ENCODE measurements at places on chromosomes 1 and 21.

DNA sequence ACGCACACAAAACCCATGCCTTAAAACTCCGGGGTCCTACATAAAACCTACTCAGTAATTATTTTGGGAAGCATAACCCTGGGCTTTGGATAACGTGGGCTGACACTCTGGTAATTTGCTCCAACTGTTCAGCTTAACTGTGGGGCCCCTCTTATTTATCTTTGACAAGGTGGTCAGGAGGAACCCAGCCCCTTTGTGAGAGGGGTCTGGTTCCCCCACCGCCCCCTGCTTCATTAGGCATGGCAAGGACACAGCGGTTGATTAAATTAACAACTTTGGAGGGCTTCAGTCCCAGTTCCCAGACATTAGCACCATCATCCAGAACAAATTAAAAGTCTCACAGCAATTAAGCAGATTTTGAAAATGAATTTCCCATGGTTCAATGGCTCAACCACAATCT is 14.7 kb downstream of the WLS start:
- DNase-seq, result no peak

DNA sequence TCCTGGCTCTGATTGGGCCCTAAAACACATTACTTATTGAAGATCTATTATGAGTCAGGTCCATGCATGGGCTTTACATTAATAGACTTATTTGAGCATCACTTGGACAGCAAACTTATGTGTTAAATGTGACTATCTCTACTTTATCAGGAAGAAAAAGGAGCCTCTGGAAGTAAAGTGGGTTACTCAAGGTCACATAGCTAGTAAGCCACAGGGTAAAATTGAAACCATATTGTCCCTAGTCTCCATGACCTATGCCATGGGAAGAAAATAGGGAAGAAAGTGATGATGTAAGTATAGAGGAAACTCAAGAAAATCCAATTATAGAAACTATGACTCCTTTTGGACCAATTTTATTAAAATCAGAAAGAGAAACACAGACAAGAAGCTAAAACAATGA is 555.3 kb downstream of the NUF2 start:
- no peak for DNase-seq

DNA sequence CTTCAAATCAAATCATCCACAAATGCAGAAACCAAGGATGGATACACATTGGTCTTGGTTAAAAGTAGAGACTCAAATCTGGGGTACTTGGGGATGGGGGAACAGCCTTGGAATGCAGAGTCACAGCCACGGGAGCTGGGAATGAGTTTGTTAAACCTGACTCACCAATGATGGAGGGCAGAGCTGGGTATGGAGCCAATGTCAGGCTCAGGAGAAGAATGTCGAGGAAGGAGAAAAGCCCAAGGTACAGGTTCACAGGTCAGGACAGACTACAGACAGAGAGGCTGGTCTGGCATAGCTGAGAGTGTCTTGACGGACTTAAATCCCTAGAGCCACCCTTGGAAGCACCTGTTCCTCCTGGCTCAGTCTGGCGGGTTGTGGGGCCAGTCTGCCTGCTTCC is 237.6 kb downstream of the NTNG1 start:
- DNase-seq, result no peak

- DNase-seq, result no peak
These were observed 10.4 kb downstream of the DLGAP3 start for GRCh38 chr1:34918977-34919561.

DNA sequence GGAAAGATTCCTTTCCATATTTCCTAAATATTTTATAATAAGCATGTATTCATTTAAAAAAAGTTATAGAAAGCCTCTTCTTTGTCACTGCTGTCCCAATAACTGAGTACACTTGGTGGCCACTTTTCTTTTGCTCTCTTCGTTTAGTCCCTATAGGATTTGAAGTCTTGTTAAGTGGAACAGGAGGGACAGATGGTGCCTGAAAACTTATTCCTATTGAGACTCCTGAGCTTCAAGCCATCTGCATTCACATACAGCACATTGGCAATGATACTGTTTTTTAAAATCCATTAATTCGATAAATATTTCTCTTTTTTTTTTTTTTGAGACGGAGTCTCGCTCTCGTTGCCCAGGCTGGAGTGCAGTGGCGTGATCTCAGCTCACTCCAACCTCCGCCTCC is 2.0 kb upstream of the ZBTB40 start:
- DNase-seq, result no peak

GRCh38 chr1:84401156-84401555 is 2.9 kb downstream of the DNASE2B start:
- DNase-seq, result no peak
